Lower lobe of right lung (tissue), 2 donors: ENCODE measurements at places on chromosomes 7 and 10.

GRCh38 chr7:11524476-11525397 lies 307.3 kb downstream of the THSD7A start:
- no peak for DNase-seq

GRCh38 chr10:30818854-30819253 lies 189.3 kb upstream of the LYZL2 start:
- DNase-seq = no peak

DNA sequence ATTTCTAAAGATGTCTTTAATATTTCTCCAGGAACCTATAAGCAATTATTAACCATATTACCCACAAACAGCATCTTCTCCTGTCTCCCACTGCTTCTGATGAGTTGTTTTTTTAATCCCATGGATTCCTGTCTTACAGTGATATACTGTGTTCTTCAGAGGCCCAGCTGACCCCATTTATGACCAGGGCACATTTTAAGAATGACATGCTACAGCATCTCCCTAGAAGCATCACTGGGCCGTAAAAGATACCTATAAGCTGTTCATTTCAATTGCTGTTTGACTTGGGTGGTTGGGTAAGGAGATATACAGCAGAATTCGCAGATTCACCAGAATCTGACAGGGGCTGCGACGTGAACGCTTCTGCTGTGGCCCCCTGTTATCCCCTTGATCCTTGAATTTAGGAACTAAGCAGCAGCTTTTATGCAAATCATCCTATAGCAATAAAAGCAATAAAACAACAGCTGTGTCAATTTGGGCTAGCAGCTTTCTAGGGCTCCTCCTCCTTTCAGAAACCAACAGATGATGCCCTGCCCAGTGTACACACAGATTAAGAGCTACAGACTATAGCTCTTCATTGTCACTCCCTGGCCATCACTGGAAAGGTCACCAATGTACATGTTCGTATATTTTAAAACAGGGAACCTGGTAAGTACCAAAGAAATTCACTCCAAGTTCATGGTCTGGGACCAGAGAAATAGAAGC lies 86.8 kb downstream of the CPEB3 start:
- DNase-seq = no peak

DNA sequence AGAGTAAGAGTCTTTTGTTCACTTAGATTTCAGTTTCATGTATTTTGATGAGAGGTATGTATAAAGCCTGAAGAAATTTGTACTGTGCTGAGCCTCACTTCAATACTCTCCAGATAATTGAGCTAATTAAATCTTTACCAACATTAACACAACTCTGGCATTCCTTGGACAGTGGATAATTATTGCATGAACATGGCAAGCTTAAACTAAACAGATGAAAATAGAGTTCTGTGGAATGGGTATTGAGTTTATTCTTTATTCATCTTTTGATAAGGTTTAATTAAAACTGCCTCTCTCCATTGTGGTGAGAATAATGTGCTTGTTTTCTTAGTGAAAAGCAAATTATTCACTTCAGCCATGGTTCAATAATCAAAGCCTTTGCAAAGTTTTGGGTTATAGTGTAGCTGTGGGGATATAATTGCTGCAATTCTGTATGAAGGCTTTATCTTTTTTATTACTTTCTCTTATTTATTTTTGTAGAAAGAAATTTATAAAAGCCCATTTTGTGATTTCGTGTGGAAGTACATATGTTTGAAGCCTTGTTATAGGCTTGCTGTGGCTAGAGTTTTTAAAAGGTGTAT lies 126.4 kb upstream of the FZD1 start:
- DNase-seq = no peak

- DNase-seq = no peak
Observed at GRCh38 chr10:18185621-18186020, 45.4 kb downstream of the CACNB2 start.

DNA sequence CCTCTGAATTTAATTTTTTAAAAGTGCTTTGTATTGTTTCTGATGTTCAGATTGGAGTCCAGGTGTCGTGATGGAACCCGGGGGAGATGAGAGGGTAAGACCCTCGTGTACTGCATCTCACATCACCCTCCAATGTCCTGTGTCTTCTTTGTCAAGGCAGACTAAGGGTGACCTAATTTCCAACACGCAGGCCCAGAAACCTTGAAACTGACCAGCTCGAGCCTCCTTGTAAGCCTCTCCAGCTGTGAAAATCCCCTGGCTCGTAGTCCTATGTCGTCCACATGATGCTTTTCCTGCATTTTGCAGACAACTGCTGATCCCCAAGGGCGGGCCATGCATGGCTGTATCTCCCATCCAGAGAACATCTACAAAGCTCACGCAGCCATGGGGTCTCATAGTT lies 220.2 kb downstream of the ARHGAP12 start:
- DNase-seq = no peak

GRCh38 chr7:34115503-34115902 lies 210.2 kb downstream of the BMPER start:
- no peak for DNase-seq

GRCh38 chr7:133513608-133514007 lies 260.7 kb downstream of the EXOC4 start:
- no peak for DNase-seq

- no peak for DNase-seq
Observed at GRCh38 chr10:61904733-61905725, 3.5 kb downstream of the ARID5B start.

- DNase-seq = no peak
Observed at GRCh38 chr10:54656643-54657042, 144.4 kb downstream of the PCDH15 start.

DNA sequence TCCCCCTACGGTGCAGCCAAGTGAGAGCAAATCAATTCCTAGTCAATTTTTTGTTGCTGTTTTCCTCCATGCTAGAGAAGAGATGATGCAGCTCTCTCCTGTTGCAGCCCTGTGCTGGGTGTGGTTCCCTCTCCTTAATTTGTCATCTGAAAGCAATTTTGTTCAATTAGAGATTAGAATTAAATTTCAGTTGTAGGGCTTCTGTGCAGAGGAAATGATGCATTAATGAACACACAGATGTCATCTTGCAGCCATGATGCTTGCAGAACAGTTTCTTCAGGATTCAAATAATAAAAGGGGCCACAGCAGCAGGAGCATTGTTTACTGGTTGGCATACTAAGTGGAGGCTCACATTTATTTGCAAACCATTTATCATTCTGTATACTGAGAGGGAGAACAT lies 266.0 kb downstream of the AUTS2 start:
- no peak for DNase-seq

DNA sequence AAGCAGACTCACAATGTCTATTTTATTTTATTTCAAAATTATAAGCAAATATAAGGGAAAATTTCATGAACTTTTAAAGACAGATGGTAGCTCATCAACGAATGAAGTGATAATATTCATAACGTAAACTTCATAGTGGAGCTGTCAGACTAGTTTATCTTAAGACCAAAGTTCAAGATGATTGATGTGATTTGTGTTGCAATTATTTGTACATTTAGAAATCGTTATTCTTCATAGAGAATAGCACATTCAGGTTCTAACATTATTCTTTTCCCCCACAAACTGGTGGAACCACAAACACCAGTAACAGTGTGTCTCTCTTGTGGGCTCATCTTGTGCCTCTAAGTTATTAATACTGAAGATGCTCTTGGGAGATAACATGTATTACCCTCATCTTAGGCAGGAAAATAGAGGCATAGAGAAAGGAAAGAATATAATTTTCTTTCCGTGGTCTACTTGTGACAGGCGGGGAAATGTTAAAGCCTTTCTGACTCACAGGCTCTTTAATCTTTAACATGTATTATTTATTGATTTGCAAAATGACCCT lies 37.0 kb downstream of the CCSER2 start:
- no peak for DNase-seq

DNA sequence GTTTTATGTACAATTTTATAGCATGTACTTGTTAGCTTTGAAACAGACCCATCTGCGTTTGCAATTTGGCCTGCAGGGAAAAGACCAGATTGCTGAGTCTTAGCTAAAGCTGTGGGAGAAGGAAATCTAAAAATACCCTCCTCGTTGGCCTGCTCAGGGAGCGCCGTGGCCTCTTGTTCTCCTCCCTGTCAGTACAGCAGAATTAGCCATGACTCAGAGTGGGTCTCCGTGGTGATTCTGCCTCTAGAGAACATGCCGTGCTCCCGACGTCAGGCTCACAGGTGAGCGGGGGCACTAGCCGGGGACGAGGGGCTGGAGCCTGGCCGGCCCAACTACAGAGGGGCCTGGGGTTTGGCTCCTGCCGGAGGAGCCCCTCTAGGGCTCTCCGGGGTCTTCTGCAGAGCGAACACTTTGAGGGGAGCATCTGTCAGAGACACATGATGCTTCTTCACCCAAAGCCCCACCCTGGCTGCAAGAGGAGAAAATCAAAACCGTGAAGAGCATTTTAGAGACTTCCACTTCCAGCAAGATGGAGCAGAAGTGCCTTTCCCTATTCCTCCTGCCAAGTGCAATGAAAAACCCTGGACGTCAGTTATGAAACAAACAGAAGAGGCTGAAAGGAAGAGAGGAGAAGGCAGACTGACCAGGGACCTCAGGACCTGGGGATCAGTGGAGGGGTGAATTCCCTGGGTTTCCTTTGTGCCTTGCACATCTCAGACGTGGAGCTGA lies 98.9 kb downstream of the LHPP start:
- DNase-seq = peak; percentile 41

DNA sequence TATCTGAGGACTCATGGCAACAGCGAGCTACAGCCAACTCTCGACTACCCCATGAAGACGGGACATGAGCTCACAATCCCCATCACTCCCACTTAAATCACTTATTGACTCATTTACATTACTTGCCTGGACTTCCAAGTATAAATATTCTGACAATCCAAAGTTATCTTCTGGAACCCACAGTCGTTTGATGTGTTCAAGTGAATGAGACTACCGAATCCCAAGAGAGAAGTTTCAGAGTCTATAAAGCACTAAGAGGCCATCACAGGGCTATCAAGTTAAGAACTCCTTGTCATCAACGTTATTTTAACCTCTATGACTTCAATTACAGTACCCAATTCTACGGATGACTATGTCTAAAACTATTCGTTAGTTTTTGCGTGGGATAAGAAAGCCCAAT lies 11.5 kb upstream of the ANAPC16 start:
- DNase-seq = no peak

- no peak for DNase-seq
Observed at GRCh38 chr7:1012004-1012715, 29.2 kb downstream of the CYP2W1 start.

DNA sequence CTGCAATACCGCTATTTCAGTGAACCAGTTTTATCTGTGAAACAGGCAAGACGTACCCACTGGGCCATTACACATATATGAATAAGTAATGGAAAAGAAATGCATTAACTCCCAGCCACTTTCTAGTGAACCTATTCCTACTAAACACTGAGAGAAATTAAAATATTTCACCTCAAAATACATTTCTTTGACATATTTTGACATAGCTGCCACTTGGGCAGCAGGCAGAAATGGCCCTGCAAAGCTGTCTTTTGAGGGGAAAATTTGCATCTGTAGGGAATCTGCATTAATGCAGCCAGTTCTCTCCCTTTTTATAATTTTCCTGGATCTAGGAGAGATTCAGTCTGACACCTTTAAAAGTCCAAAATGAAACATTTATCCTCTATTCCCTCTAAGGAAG lies 714.8 kb upstream of the POM121L12 start:
- DNase-seq = no peak

DNA sequence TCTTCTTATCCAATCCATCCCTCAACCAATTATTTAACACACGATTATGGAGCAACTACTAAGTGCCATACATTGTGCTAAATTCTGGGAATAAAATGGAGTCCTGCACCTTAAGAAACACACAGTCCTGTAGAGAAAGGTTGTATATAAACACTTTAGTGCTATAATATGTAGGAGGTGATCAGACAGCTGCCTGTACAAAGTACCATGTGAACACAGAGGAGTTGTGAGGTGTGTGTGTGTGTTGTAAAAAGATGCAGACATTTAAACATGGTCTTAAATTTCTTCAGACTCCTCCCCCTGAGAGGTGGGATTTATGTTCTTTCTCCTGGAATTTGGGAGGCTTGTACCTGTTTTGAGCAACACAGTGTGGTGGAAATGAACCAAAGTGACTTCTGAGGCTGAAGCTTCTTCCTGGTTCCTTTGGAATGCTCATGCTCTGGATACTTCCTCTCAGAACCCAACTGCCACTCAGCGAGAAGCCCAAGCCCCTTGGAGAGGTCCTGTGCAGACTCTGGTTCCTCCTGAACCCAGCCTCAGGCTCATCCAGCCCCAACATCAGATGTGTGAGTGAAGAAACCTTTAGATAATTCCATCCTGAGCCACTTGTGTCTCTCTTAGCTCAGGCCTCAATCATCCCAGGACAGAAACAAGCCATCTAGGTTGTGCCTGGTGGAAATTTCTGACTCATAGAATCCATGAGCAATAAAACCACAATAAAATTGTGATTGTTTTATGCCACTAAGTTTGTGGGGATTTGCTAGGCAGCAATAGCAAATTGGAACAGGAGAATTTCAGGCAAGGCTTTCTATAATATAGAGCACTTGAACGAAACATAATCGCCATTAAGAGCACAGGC lies 161.2 kb upstream of the FAM3C start:
- no peak for DNase-seq

GRCh38 chr10:14259696-14260566 lies 70.8 kb downstream of the FRMD4A start:
- no peak for DNase-seq

- no peak for DNase-seq
Observed at GRCh38 chr10:58567652-58568051, 55.0 kb downstream of the BICC1 start.

- DNase-seq = no peak
Observed at GRCh38 chr7:105815576-105815975, 60.8 kb downstream of the ATXN7L1 start.

DNA sequence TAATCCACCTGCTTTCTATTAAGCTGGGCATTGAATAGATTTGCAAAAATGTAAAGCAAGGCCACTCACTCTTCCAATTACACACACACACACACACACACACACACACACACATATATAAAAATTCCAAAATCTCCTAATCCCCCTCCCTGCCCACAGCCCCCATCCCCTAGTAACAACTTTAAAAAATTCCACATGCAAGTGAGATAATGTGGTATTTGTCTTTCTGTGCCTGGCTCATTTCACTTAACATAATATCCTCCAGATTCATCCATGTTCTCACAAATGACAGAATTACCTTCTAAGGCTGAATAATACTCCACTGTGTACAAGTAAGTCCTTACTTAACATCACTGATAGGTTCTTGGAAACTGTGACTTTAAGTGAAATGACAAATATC lies 24.2 kb downstream of the SH2D4B start:
- no peak for DNase-seq

DNA sequence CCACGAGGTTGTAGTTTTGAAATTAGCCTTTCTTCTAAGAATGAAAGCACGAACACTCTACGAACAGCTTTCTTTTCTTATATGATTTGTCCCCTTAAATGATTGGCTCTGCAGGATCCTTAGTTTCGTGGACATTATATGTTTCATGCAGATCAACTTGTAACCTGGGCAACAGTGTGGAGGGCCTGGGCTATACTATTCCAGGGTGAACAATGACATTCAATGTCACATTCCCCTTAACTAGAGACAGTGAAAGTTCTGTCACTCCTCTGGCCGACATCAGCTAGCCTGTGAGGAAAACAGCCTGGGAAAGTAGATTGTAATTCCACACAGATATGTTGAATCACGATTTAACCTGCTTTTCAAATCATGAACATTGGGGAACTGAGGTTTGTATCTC lies 23.4 kb downstream of the TAS2R16 start:
- no peak for DNase-seq
